ENCODE measurements at places on chromosomes 12 and 14.

GRCh38 chr12:123071857-123072256 lies 79.0 kb downstream of the PITPNM2 start:
- DNase-seq, result peak; percentile 55

- DNase-seq, result no peak
Observed at GRCh38 chr12:106081606-106082005, 57.1 kb downstream of the NUAK1 start.

GRCh38 chr14:101183376-101184103 lies 280.0 kb upstream of the RTL1 start:
- no peak for DNase-seq

DNA sequence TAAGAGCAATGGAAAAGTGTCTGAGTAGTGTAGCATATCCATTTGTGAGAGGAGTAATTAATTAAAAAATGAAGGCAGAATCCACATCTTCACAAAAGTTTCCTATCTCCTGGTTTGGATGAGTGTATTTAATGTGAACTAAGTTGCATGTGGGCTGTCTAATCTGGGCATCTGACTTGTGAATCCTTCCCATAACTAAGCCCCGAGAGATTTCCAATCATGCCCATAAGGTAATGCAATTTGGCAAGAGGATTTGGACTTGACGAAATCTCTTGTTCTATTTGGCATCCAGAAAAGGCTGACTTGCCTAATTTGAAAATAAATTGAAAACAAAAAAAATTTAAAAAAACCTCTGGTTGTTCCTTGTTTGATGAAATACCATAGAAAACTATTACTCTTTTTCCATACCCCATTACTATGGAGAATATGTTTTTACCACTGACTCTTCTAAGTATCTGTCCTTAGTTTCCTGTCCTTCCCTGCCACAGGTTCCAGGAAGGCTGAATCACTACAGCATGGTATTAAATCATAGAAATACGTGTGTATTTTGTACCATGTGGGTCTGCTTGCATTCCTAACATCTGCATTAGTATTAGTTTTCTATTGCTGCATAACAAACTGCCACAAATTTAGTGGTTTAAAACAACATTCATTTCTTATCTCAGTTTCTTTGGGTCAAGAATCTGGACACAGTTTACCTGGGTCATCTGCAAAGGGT lies 48.4 kb downstream of the ETV6 start:
- no peak for DNase-seq

DNA sequence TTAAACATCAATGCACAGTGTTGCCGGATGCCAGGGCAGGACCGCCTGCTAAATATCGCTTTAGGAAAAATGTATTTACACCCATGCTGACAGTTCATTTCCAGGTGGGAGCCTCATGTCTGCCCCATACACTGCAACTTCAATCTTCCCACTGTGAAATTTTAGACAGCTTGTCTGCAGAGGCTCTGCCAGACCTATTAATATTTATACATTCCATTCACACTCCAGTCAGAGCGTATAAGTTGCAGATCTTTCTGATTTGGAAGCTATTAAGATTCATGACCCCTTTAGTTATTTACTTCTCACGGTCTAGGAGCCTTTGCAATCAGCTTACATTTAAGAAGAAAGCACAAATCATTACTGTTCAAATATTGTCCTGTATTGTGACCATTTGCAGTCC lies 357.4 kb downstream of the ATP23 start:
- DNase-seq, result no peak

GRCh38 chr12:2693244-2693860 lies 101.4 kb upstream of the FKBP4 start:
- DNase-seq, result no peak

DNA sequence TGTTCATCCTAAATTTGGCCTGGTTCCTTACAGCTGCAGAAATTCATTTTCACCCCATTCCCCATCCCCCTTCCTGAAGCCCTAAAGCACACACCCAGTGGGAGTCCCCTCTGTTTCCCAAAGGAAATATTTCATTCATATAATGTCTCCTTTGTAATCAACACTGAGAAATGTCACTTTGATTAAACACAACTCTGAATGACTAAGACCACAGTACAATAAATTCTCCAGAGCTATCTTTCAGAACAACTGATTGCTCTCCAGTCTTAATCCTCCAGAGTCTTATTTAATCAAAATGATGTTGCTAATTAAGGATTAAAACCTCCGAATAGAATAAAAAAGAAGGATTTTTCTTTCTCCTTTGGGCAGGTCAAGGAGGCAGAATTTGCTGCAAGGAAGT lies 6.4 kb downstream of the SLC15A5 start:
- DNase-seq, result peak; percentile 54

DNA sequence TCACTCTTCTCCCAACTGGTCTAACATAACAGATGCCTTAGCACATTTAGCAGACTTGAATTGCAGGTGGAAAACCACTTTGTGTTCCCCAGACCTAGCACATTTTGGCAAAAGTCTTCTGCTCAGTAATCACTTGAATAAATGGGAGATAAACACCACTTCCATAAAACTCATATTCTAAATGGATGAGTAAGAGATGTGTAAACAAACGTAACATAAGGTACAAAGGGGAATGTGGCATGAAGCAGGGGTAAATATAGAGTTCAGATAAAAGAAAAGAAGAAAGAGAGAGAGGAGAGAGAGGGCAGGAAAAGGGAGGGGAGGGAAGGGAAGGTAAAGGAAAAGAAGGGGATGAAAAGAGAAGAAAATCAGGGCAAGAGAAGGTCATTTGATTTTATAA lies 17.0 kb upstream of the KERA start:
- no peak for DNase-seq

DNA sequence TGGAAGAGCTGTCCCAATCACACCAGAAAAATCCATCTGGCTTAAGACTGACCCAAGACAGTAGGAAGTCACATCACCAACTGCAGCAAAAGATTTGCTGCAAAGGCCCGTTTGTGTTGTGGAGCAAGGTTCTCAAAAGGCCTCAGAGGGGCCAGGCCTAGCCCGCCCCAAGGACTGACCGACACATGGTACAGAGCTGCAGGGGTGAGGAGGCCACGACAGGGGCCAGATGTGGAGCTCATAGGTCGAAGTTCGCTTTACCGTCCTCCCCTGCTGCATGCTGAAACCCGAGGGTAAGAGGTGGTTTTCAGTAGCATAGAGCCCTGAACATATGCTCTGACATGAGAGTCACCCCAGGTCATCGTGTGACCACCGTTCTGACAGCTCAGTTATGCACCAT lies 35.5 kb downstream of the PLBD1 start:
- no peak for DNase-seq
